SJCRH30 (cell line): ENCODE measurements at places on chromosomes 16 and 17. TPM values are rescaled to one million over a fixed set of nuclear protein-coding genes. Genes with fewer than 3 reads are reported as not detected.

Gene SENP3
- total RNA-seq: 63.8 and 73.6 TPM in 2 replicates

Gene KRT9
- not detected in 2 replicates for total RNA-seq

Gene KRT33B
- total RNA-seq: not detected in 2 replicates

Gene CACNG1
- 0.12 TPM in 1 of 2 replicates, not detected in the other for total RNA-seq

Gene RASD1
- not detected in 2 replicates for total RNA-seq

Gene SLC38A7
- total RNA-seq: 10.1 and 12.5 TPM in 2 replicates

Gene RPH3AL
- 2.6 and 3.0 TPM in 2 replicates for total RNA-seq

DNA sequence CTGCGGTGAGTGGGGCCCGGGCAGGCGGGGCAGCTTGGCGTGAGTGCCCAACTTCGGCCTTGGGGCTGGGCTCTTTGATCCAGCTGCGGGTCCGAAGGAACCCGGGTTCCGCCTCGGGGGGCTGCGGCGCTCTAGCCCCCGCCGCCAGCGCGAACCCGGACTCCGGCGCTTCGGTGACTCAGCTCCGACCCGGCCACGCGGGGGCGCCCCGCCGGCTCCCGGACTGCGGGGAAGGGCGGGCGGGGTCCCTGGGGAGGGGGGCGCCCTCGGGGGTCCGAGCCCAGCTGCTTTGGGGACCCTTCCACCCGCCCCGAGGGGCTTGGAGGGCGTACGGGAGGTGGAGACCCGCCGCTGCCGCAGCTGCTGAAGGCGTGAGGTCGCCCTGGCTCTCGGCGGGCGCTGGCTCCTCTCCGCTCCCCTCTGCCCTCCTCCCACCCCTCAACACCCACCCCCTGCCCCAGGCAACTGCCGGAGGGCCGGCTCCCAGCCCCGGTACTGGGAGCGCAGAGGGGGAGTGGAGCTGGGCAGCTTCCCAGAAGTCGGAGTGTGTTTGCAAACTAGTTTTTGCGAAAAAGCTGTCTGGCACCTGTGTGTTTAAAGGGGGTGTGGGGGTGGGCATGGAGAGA lies 516 bp downstream of the CPNE2 start:
- DNase-seq: peak; percentile 67

DNA sequence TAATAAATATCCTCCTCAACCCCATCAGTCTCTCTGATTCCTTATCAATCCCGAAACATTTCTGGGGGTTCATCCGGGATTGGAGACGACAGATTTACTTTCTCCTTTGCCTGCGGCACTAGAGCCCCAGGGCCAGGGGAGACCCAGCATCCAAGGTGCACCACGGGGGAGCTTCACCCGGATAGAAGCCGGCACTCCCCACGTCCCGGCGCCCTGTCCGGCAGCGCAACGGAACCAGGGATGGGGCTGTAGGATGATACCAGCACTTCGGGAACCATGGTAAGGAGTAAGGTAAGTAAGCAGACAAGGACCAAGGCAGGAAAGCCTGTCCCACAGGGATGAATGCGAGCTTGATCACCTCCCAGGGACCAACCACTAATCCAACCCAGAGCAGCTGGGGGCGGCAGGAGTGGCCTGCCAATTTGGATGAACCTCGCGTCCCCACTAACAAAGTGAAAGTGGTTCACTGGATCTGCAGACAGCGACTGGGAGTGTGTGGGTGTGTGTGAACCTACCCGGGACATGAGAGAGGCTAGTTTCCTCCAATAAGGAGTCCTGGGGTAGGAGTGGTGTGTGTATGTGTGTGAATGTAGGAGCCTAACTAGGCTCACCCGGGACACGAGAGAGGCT lies 11.9 kb downstream of the POLR3K start:
- no peak for DNase-seq

GRCh38 chr17:68981288-68981687 lies 26.1 kb upstream of the ABCA8 start:
- peak; percentile 35 for DNase-seq

GRCh38 chr16:74492976-74493375 lies 71.7 kb upstream of the CLEC18B start:
- no peak for DNase-seq

DNA sequence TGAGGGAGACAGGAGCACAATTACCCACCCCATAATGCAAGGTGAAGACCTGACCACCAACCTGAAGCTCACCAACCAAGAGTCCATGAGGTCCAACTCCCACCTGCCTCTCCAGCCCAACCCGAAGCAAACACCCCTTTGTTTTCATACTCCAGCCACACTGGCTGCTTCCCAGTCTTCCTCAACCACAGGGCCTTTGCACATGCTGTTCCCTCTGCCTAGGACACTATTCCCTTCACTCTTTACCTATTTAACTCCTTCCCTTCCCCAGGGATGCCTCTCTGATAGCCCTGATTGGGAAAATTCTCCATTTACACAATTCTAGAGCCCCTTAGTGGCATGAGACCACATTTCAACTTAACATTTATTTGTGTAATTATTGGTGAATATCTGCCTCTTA lies 86.0 kb downstream of the VAT1L start:
- DNase-seq: no peak

DNA sequence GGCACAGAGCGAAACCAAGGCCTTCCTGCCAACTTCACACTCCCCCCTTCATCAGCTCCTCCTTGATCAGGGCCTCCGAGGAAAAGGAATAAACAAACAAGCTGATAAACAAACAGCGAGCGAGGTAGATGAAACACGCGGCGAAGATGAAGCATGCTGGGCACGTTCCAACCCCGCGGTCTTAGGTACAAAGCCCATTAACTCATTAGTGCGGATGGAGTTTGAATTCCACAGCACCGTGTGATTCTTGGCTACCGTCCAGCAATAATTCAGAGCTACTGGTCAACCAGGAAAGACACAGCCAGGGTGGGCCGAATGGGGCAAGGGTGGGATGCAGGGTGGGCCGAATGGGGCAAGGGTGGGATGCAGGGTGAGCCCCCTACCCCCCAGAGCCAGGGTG lies 67.3 kb downstream of the RBFOX3 start:
- DNase-seq: no peak

- peak; percentile 83 for DNase-seq
Measured at GRCh38 chr16:81688182-81688581, 90.9 kb upstream of the PLCG2 start.

DNA sequence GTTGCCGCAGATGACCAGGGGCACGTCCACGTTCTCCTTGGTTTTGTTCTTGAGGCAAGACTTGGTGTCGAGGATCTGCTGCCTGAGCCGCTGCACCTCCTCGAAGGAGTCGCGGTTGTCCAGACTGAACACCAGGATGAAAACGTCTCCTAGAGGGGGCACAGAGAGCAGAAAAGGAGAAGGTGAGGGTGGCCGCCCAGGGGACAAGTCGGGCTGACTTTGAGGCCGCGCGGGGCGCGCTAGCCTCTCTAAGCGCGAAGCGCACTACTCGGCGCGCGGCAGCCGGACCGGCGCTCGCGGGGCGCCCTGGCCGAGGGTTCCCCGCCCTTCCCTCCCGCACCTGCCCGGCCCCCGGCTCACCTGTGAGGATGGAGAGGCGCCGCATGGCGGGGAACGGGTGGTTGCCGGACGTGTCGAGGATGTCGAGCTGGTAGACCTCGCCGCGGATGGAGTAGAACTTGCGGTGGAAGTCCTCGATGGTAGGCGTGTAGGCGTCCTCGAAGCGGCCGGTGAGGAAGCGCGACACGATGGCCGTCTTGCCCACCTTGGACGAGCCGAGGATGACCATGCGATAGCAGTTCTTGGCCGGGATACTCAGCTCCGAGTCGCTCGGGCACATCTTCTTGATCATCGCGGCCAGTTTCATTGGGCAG lies 533 bp downstream of the RASD1 start:
- no peak for DNase-seq

GRCh38 chr17:59433586-59433985 lies 102.1 kb downstream of the YPEL2 start:
- DNase-seq: no peak

DNA sequence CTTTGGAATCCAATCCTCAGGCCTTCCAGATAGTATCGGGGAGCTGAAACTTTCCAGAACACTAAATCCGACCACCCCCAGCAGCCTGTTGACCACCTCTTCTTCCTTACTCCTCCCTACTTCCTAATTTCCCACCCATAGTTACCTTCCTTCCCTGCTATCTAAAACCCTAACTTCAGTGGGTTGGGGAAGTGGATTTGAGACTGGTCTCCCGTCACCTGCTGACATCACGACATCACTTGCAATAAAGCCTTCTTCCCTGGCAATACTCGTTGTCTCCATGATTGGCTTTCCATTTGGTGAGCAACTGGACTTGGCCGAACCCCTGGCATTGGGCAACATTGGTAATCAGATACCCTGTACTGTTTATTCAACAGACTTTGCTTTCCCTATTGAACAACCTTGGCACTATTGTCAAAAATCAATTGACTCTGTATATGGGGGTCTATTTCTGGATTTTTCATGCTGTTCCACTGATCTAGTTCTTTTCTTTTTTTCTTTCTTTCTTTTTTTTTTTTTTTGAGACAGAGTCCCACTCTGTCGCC lies 11.8 kb upstream of the FOXK2 start:
- no peak for DNase-seq

GRCh38 chr17:21129023-21129681 lies 2.4 kb downstream of the DHRS7B start:
- peak; percentile 67 for DNase-seq

- DNase-seq: no peak
Measured at GRCh38 chr16:24045641-24046040, 209.9 kb downstream of the PRKCB start.

- no peak for DNase-seq
Measured at GRCh38 chr16:55116165-55116920, 185.7 kb downstream of the IRX5 start.

DNA sequence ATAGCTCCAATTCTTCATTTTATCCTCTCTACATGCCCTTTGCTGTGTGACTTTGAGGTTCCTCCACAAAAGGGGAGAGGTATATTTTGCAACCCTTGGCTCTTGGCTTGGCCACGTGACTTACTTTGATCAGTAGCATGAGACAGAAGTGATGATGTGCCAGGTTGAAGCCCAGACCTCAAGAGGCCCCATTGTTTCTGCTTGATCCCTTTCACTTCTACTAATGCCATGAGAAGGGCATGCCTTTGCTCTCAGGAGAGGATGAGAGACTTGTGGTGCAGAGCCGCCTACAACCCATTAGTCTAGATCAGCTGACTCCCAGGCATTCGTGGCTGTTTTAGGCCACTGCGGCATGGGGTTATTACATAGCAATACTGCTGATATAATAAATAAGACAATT lies 356.2 kb upstream of the SALL1 start:
- DNase-seq: no peak

GRCh38 chr17:10745231-10745630 lies 15.4 kb upstream of the TMEM220 start:
- DNase-seq: no peak

DNA sequence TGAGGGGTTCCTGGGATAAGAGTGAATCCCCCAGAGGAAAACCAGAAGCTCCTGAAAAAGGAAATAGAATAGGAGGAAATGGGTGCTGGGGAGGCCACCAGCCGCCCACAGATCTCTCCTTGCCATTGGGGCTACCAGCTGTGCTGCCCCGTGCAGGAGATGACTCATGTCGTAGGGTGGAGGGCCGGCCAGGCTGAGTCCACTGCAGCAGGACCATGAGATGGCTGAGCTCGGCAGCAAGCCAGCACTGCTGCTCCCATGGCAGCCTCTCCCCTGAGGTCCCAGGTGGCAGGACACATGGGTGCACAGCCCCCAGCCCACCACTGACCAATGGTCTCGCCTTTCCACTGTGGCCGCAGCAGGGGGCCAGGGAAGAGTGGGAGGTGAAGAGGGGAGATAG lies 95.5 kb downstream of the GNAO1 start:
- no peak for DNase-seq

- DNase-seq: no peak
Measured at GRCh38 chr16:81526935-81527334, 82.3 kb downstream of the CMIP start.

DNA sequence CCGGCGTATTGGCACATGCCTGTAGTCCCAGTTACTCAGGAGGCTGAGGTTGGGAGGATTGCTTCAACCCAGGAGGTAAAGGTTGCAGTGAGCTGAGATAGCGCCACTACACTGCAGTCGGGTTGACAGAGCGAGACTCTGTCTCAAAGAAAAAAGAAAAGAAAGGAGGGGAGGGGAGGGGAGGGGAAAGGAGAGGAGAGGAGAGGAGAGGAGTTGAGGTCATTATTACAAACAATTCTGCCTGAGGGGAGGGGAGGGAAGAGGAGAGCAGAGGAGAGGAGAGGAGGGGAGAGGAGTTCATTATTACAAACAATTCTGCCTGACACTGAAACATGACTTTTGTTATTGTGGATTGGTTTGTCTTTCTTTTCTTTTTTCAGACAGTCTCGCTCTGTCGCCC lies 19.8 kb upstream of the ABCA5 start:
- DNase-seq: no peak

DNA sequence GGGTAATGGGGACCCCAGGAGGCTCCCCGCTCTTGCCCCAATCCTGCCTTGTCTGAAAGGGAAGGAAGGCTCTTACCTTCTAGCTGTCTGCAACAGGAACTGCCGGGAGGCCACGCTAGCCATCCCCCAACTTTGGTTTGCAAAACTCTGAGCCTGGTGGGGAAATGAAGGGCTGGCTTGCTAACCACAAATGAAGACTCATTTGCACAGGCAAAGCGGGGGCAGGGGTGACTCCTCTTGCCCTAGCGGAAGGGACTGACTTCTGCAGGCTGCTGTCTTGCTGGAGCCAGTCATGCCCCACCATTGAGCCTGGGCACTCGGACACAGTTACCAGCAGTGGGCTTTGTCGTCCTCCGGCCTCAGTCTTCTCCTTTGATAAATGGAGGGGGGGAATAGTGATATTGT lies 52.6 kb downstream of the PLCG2 start:
- DNase-seq: no peak

DNA sequence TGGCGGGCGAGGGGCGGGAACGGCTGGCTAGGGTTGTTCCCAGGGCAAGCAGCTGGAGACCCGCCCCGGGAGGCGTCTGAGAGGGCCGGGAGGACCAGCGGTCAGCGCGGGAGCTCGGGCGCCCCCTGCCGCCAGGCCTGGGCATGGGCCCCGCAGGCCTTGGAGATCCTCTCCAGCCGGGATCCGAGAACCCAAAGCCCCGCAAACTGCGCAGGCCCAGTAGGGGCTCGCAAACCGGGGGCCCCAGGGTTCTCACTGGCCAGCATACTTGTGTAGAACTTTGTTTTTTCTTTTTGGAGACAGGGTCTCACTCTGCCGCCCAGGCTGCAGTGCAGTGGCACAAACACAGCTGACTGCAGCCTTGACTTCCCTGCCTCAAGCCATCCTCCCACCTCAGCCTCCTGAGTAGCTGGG lies 20.8 kb upstream of the ZNF423 start:
- peak; percentile 71 for DNase-seq

- peak; percentile 83 for DNase-seq
Measured at GRCh38 chr17:4708436-4708835, 2.0 kb upstream of the ARRB2 start.

DNA sequence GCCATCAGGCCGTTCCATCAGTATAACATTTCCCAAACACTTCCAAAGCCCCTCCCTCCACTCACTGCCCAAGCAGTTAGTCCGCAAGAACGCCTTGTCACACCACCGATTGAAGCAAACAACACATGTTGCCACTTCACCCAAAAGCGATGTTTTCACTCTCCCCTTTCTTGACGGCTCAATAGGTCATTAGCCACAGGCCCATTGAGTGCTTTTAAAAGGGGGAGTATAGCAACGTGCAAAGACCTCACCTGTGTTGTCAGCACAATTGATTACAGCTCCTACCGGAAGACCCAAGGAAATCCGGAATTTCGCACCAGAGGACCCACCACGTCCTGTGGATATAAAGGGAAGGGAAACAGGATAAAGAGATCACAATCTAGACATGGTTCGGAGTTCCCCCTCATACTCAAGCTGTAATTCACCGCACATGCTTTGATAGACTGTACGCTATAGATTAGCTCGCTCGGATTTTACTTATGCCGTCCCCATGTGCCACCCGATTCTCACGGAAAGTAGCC lies 690 bp downstream of the RPL23 start:
- DNase-seq: no peak
